ENCODE measurements at places on chromosomes 13 and 19.

DNA sequence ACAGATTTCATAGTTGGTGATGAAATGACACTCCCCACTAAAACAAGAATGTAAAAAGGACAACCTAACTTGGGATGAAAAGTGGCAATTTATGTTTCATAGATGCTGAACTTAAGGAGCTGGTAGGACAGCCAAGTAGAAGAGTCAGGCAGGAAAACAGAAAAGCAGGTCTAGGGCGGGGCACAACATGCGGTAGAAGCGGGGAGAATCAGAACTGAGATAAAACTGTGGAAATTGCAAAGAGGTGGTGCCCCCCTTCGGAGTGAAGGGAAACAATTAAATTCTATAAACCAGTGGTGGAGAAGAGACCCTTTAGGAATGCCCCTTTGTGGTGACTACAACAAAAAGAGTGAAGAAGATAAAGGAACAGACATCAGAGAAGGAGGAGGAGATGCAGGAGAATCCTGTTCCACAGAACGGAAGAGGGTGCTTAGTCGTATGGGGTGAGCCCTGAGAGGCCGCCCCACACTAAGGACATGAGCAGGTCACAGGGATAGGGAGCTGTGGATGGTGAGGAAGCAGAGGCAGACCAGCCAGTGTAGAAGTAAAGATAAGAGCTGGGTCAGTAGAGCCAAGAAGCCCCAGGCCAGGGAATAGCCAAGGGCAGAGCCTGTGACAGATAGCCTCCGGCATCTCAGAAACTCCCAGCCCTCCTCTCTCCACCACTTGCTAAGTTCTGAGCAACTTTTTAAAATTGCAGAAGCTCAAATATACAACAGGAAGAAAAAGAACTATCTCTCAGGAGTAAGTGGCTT, 100.3 kb upstream of the DOCK9 start:
- DNase-seq = no peak

DNA sequence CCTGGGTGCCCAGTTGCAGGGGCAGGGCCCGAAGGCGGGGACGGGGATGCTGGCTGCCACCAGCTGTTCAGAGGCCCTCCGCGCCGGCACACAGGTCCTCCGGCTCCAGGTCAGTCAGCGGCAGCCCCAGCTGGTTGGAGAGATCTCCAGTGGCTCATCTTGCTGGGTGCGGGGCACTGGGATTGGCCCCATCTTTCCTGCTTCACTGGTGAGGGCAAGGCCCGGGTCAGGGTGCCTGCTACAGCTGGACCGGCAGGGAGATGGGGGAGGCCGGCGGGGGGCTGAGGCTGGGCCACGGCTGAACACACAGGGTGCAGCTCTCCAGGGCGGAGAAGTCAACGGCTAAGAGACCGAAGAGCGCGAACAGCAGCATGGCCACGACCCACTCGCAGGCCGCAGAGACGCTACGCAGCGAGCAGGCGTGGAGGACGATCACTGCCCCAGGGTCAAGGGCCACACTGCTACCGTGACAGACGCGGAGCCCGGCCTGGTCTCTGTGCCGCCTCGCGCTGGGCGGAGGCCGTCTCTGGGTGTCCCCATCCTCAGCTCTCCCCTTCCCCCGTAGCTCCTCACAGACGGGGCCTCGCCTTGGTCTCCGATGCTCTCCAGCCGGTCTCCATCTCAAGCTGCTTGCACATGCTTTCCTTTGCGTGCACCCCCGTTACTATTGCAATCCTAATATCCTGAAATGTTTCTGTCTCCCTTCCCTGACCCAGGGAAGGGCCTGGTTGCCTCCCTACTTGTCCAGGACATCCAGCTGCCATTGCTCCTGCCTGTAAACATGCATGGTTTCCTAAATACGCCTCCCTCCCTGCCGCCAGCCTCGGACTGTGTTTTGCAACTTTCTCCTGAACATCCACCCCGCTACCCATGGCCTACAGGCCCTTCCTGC, 12.3 kb downstream of the TMEM150B start:
- DNase-seq = no peak

DNA sequence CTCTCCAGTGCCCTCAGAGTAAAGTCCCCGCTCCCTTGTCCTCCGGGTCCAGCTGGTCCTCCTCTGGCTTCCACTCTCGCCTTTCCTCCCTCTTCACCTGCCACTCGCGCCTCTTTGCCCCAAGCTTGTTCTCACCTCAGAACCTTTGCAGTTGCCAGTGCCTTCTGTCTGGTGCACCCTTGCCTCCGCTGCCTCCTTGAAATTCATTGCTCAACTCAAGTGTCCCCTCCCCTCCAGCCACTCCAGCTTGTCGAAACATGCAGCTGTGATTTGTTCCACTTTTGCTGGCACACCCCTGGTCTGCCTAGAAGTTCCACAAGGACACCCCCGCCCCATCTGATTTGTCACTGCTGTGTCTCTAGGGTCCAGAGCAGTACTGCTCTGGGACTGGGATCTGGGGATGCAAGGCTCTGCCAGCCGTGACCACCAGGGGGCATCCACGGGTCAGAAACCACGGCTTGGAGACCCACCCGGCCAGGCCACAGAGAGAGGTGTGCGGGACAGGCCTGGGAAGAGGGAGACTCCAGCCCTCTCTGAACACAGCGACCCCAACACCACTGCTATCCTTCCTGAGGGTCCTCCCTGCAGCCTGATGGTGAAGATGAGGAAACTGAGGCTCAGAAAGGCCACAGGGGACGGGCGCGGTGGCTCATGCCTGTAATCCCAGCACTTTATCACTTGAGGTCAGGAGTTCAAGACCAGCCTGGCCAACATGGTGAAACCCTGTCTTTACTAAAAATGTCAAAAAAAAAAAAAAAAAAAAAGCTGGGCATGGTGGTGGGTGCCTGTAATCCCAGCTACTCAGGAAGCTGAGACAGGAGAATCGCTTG, 49.9 kb downstream of the AP1M1 start:
- peak; percentile 90 for DNase-seq

DNA sequence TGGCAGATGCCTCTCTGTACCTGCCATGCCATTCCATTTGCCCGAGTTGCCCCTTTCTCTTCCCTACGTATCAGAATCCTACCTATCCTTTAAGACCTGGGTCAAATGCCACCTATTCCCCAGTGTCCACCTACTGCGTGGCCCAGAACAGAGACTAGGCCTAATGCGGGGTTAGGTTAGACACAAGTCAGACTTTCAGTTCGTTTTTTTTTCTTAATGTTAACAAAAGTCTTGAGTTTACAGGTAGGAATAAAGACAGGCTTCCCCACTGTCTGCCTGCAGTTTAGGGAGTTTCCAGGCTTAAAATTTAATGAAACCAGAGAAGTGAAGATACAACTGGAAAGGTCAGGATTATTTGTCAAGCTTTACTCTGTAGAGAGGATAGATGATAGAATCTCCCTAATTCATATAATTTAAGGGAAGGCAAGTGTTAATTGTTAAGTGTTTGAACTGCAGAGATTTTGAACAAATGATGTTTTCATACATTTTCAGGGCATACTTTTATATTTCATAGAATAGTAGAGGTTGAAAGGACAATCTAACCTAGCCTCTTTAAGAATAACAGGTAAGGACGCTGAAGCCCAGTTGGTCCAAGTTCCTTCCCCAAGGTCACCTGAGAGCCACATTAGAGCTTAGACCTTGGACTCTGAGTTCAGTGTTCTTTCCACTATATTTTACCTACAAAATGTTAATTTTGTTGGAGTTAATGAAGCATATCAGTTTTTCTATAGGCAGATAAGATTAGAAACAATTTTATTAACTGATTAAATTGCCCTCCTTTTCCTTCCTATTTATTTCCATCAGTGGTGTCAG, 35.8 kb downstream of the FRY start:
- DNase-seq = no peak

DNA sequence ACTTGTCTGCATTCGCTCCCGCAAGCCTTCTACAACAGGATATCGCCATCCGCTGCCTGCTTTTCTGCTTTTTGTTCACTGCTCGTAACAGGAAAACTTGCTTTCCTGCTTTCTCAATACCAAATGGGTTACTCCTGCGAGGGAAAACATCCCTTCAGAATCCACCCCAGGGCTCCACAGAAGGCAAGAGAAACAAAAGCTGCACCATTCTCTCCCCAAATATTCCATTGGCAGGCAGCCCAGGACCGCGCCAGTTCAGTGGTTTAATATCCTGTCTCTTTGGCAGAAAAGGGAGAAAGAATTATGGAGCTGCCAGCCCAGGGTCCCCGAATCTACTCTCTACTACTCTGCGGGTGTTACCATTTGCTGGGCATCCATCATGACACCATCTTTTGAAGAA, 84.7 kb upstream of the DOCK9 start:
- no peak for DNase-seq

GRCh38 chr19:38665950-38666662, 18.7 kb downstream of the ACTN4 start:
- DNase-seq = no peak

DNA sequence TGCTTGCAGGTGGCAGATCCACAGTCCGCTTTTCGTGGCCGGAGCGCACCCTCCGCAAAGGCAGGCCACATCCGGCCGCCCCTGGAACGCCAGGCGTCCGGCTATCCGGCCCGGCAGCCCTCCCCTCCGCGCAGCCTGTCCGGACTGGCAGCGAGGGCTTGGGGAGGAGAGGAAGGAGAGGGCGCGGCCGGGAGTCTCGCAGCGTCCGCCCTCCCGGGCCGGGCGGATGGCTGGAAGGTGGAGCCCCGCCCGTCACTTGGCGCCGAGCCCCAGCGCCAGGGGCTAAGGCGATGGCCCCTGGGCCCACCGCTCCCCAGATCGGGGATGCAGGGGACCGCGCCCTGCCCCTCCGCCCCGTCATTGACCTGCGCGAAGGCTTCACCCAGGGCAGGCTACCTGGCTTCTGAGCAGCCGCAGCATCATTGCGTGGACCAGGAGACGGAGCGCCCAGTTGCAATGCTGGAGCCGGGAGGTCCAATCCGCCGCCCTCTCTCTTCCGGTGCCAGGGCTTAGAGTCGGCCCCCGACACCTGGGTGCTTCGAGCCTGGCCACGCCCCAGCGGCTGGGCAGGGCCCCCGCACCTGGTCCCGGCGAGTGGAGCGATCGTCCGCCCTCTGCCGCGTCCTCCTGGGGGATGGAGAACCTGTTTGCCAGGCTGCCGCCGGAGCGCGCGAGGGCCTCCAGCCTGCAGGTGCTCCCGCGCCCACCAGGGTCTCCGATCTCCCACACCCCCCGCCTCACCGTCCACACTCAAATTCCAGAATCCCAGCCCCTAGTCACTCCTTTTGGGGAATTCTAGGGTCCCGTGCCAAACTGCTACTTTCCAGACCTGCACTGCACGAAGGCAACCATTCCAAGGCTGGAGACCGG, at the start of gene FUT1:
Gene FUT1 (minus strand): TSS at position 146 of the 870 bp plus-strand sequence. CDS start 1,360 bp downstream, outside the sequence.
- peak; percentile 24 for DNase-seq

DNA sequence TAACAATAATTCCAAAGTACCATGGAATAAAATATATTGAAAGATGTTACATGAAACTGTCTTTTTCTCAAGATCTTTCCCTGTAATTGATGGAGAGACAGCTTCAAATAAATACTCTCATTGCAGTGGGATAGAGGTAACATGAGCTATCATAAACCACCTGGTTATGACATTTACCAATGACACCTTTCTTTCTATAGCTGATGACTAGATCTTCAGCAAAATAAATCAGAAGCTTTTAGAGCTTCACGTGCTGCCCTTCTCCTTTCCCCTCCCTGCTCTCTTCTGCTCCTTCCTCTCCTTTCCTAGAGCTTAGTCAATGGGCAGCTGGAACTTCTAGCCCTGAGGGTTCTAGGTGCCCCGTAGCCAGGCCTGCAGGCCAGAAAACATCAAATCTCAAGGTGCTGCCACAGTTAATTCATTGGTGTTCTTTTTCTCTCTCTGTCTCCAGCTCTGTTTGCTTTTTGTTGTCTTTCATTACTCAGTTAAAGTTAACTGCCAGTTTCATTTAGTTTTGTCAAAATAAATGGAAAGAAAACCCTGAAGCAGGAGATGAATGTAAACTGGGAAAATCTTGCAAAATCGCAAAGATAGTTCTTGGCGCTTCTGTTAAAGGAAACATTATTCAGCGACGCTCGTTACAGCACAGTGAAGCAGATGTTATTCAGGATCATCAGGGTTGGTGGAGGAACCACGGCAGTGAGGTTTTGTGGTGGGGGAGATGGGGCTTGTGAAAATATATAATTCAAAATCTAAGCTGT, 8.3 kb upstream of the METTL21C start:
- no peak for DNase-seq

DNA sequence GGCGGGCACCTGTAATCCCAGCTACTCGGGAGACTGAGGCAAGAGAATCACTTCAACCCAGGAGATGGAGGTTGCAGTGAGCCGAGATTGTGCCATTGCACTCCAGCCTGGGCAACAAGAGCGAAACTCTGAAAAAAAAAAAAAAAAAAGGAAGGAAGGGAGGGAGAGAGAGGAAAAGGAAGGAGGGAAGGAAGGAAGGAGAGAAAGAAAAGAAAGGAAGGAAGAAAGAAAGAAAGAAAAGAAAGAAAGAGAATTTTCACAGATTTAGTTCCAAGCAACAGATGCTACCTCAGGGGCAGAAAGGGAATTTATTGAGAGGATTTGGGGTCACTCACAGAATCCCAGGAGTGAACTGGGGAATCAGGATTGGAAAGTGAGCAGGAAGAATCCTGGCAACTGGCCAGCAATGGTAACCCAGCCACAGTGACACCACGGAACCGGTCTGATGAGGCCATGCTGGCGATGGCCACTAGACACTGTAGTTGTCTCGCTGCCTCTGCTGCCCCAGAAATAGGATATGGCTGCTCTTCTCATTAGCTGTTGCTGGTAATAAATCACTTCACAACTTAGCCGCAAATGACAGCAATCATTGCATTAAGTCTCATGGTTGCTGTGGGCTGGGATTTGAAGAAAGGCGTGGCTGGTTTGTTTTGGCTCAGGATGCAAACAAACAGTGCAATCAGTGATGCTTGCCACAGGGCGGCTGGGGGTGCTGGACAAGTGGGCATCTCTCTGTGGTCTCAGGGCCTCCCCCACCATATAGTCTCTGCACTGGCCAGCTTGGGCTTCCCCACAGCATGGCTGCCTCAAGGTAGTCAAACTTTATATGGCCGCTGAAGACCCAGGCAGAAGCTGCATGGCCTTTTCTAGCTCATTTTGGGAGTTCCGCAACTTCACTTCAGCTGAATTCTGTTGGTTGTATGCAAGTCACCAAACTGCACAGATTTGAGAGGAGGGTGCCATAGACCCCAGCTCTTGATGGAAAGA, 5.2 kb upstream of the BCAM start:
- DNase-seq = no peak

DNA sequence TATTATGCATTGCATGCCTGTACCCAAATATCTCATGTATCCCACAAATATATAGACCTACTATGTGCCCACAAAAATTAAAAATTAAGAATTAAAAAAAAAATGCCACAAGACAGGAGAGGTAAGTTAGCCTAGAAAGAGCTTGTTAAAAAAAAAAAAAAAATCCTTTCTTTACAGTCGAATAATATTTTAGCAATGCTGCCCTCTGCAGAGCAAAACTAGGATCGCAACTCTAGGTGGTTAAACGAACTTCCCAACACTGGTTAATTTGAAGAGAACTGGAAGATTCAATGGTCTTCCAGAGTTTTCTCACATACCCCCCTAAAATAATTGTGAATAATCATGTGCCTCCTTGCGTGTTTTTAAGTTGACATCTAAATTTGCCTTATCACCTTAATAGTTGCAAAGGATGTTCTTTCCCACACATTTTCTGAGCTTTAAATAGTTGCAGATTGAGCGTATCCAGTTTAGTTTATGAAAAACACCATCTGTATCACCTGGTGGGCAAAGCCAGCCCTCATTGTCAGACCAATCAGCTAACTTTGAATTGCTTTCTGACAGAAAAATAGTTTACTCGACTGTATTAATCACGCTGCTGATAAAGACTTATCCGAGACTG, 47.4 kb upstream of the RCBTB2 start:
- DNase-seq = peak; percentile 82

Data from activated CD4-positive, alpha-beta T cell treated with anti-CD3 and anti-CD28 coated beads, Interleukin-2, Interleukin-6, amounts not matched to agents 100 ng/mL and 50 ng/mL, durations not matched to agents 16 hours and 8 hours (primary cell).